Mucosa of gallbladder (tissue), 1 donor: ENCODE measurements at places on chromosomes 7 and 10. TPM values are rescaled to one million over a fixed set of nuclear protein-coding genes. Genes with fewer than 3 reads are reported as not detected.

GRCh38 chr7:142375710-142376313 is 118.0 kb upstream of the PRSS58 start:
- peak; percentile 53 for DNase-seq

- no peak for DNase-seq
Observed at GRCh38 chr7:108771853-108772252, 202.2 kb downstream of the DNAJB9 start.

SPDYE2 gene
- not detected for total RNA-seq

LRRC18 gene
- 0.20 TPM for total RNA-seq

GRCh38 chr10:78924319-78925003 is 144.3 kb upstream of the ZMIZ1 start:
- no peak for DNase-seq

ZNF212 gene
- 11.7 TPM for total RNA-seq

- no peak for DNase-seq
Observed at GRCh38 chr7:5773661-5774086, 7.8 kb downstream of the RNF216 start.

GRCh38 chr10:60314069-60314940 is 75.4 kb downstream of the ANK3 start:
- no peak for DNase-seq

CUBN gene
- total RNA-seq, result 0.92 TPM

DNA sequence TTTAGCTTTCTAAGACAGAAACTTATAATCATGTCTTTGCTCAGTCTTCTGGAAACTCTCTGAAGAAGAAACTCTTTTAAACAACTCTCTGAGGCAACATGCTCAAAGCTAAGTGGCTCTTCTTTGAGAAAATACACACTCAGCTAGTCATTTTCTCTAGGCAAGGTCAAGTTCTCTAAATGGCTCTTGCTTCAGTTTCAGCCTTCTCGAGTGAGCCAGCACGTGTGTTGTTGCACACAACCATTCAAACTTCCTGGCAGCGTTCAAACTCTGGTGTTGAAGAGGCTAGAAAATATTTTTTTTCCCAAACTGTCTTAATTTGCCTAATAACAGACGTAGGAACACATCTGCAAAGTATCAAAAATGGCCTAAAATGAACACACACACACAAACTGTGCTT is 129.1 kb downstream of the THSD7A start:
- peak; percentile 11 for DNase-seq

TRIM50 gene
- total RNA-seq, result 1.3 TPM

DNA sequence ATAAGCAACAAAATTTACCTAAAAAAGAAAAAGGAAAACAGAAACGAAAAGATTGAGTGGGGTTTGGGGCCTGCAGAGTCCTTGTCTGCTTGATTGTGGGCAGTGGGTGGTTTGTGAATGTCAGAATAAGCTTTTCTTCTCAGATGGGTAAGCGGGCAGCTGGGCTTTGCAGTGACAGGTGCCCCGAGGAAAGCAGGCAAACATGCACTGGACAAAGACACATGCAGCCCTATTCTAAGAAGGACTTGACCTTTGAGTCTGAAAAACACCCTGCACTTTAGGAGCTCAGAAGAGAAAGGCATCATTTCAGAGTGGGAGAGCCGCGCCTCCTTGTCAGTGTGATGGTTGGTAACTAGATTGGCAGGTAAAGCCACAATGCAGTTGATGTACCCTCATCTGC is 562.7 kb downstream of the PTPRN2 start:
- no peak for DNase-seq

GRCh38 chr7:143285470-143285778 is 666 bp downstream of the TMEM139 start:
- peak; percentile 60 for DNase-seq

OPN4 gene
- total RNA-seq, result not detected

- peak; percentile 25 for DNase-seq
Observed at GRCh38 chr10:48608279-48608681, 3.4 kb upstream of the ARHGAP22 start.

GRCh38 chr10:85603151-85603940 is 763.2 kb downstream of the GRID1 start:
- no peak for DNase-seq

GRCh38 chr7:136016649-136017395 is 39.7 kb upstream of the MTPN start:
- DNase-seq, result no peak

ZEB1 gene
- total RNA-seq, result 52.5 TPM

- no peak for DNase-seq
Observed at GRCh38 chr10:119489991-119490326, 52.6 kb downstream of the RGS10 start.

C7orf57 gene
- not detected for total RNA-seq

DNA sequence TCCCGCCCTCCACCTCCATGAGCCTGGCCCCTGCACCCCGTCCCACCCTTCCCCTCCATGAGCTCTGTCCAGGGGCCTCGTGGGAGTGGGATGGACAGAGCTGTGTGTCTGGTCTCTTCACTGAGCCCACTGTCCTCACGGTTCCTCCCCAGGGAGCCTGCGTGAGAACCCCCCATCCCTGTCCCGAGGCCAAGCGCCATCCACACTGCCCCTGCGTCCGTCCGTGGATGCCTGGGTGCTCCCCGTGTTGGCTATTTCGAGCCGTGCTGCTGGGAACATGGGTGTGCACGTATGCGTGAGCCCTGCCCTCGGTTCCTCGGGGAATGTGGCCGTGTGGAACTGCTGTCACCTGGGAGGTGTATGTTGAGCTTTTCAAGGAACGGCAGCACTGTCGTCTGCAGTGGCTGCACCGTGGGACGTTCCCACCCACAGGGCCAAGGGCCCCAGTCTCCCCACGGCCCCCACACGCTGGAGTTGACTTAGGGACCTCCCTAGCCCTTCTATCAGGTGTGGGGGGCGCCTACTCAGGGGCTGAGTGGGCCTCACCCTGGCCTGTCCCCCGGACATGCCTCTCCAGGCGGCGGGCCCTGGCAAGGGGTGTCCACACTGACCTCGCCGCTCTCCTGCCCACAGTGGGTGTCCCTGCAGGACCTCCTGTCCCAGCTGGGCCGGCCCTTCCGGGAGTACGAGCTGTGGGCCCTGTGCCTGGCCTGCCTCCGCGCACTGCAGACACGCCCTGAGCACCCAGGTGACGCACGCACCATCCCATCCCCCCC is 28.1 kb downstream of the KNDC1 start:
- no peak for DNase-seq

DNA sequence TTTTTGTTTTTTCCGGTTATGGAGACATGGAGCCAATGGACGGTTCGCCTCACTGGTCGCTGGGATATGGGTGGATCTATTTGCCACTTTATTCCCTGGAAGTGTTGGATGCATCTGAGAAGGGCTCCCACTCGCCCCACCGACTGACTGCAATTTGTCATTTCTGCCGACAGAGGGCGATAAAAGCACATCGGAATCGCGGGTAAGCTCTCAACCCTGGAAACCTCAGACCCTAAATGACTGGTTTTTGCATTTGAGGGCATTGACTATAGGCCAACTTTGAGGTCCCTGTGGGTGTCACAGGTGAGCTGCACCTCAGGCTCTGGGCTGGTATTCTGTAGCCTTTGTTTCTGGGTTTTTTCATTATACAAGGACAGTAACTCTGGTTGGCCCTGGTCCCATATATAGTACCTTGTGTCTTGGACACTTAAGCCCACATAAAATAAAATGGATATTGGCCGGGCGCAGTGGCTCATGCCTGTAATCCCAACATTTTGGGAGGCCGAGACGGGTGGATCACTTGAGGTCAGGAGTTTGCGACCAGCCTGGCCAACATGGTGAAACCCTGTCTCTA is 11.9 kb upstream of the OPALIN start:
- peak; percentile 44 for DNase-seq

DNA sequence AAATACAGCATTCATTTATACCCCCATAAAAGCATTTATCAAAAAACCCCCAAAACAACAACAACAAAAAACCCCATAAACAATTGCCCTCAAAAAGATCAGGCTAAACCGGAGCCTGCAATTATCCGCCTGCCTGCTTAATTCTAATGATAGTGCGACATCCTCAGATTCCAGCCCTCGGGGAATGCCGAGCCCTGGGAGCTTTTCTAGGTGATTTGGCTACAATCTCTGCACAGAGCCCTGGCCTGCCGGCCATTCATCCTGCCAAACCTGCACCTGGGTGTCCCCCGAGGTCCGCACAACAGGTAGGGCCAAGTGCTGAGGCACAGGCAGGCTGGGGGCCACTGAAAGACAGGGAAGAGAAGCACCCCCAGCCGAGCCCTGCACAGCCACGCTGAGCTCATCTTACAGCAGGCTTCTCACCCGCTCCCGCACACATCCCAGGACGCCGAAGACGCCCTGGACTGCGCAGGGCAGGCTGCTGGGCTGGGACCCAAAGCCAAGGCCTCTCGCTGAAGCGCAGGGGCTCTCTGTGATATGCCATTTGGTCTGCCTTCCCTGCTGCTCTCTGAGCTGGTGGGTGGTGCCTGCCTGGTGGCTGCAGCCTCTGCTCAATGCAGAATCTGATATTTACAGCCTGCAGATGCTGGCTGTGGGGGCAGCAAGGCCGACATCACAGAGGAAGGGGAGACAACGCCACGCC is 57.5 kb downstream of the CAMK2B start:
- no peak for DNase-seq

GRCh38 chr7:157320608-157320980 is 16.2 kb upstream of the DNAJB6 start:
- no peak for DNase-seq

GRCh38 chr10:123062726-123063125 is 53.9 kb downstream of the ACADSB start:
- no peak for DNase-seq

DNA sequence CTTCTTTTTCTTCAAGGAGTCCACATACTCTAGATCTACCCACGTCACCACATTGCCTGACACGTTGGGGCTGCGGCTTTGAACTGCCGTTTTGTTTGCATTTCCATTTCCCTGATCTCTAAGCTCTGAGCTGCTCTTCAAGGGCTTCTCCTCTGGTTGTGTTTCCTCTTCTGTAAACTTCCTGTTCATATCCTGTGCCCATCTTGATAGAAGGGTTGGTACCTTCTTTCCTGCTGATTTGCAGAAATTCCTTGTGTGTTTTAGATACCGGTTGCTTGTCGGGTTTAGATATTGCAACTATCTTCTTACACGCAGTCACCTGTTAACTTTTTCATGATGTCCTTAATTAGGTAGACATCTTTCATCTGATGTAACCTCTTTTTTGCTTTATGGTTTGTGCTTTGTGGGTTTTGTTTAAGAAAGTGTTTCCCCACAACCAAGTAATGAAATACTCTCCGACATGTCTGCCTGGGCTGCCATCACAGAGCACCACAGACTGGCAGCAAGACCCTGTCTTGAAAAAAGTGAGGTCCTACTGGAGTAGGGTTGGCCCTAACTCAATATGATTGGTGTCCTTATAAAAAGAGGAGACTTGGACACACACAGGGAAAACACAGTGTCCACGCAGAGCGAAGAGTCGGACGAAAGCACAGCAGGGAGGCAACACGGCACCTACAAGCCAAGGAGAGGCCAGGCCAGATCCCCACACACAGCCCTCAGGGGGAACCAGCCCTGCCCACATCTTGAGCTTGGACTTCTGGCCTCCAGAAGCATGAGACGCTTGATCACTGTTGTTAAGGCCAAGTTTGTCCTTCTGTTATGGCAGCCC is 99.1 kb upstream of the PDGFA start:
- DNase-seq, result peak; percentile 35
